Stimulated activated CD4-positive, alpha-beta T cell treated with anti-CD3 and anti-CD28 coated beads, Interleukin-12 subunit alpha, Interleukin-12 subunit beta, amount 100 ng/mL, for 24 hours (primary cell): ENCODE measurements at places on chromosomes 7 and 10.

- no peak for DNase-seq
Measured at GRCh38 chr7:149067869-149068268, 22.6 kb downstream of the ZNF786 start.

- DNase-seq = peak; percentile 67
Measured at GRCh38 chr10:113679463-113680189, at the start of gene CASP7. Gene CASP7 (plus strand): TSS chr10:113679912. CDS start chr10:113697494, 17,582 bp downstream.

DNA sequence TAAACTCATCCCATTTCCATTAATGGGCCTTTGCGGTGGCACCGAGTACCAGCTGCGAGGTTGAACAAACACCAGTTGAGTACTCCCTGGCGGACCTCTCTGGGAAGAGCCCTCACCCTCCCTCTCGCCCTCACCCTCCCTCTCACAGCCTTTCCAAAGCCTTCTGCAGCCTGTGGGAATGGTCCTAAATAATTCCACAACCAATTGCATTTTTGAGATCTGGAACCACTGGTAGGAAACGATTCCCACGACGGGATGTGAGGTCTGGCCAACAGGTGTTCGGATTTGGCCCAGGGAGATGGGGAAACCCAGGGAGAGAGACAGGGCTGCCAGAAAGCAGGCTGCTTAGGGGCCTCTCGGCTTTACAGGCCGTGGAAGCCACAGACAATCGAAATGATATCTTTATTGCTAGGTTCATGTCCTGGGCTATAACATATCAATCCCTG is 5.3 kb downstream of the PTF1A start:
- DNase-seq = no peak

DNA sequence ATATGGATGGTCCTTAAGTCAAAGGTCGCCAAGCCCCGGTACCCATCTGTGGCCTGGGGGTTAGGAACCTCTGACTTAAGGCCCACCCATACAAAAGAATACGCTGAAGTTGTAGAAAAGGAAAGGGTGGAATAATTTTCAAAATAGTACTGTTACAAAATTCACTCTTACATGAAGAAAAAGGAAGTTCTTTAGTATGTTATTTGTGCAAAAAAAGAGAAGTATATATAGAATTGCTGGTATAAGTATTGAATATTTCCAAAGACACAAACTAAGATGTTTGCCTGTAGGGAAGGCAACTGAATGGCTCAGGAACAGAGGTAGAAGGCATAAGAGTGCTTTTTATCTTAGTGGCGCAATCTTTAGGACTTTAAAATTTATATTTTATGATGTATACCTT is 78.7 kb downstream of the PRLHR start:
- DNase-seq = no peak

- DNase-seq = no peak
Measured at GRCh38 chr7:22550514-22551030, 50.6 kb upstream of the STEAP1B start.

GRCh38 chr7:149733924-149734790 is 39.2 kb downstream of the ZNF467 start:
- DNase-seq = no peak

DNA sequence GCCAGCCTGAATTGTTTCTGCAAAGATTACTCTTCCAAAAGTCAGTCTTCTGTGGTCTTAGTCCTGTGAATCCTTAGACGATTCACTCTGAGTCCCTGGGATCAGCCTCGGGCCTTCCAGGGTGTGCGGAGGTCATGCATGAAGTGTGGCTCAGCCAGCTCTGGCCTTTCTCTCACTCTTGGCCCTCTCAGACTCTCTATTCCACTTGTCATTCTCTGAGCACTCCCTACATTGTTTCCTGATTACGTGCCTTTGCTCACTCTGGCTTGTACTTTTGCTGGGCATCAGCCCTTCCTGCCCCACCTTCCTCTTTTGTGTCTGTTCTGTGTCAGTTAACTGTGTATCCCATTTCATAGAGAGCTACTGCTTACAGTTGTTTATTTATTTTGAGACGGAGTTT is 36.0 kb downstream of the CCNY start:
- no peak for DNase-seq

GRCh38 chr7:82669141-82669540 is 225.6 kb upstream of the CACNA2D1 start:
- no peak for DNase-seq

DNA sequence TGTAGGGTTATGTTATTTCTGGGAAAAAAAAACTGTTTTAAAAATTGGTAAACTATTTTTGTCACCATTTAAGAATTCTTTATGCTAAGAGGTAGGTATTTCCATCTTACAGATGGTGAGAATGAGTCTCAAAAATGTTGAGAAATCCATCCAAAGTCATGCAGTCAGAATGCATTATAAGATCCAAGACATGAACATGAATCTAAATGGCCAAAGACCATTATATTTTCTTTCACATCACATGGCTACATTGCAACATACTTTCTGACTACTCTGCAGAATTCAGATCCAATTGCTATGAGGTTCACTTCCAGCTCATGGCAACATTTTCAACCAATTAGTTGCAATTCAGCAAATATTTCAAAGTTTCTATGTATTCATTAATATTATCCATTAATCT is 181.2 kb downstream of the TWIST1 start:
- DNase-seq = no peak

- no peak for DNase-seq
Measured at GRCh38 chr10:23686722-23687121, 247.8 kb downstream of the OTUD1 start.

GRCh38 chr10:14553448-14553847 is 221.2 kb downstream of the FAM107B start:
- DNase-seq = no peak

DNA sequence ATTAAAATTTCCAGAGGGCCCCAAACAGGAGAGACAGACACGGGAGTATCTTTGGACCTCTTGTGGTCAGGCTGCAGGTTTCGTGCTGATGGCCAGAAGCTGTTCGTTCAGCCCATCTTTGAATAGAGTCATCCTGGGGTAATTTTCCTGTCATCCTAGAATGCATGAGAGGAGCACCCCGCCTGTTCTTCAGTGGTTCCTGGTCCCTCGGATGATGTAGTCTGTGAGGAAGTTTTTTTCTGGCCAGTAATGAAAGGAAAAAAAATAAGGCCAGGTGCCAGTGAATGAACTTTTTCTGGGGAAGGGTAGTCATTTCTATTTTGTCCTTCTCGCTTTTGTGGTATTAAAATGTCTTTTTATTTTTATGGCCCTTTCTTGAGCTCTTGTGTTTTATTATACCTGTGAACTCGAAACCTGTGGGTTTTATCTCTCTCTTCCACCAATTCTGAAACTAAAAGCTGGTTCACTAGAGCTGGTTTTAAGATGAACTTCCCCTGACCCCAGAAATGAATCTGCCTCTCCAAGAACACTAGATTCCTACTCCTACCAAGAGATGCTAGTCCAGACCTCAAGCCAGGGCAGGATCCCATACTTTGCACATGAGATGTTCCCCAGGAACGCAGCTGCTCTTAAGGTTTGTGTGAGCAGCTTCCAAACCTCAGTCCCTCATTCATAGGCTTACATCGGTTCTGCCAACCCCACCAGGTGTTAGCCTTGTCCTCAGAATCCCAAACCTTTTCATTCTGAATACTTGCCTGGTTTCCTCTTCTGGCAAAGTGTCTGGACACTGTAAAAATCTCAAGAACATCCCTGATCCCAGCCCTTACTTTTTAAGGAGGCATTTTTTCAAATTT is 15.4 kb upstream of the MEST start:
- DNase-seq = no peak

GRCh38 chr7:25427721-25428120 is 199.4 kb upstream of the NPVF start:
- DNase-seq = no peak

GRCh38 chr10:88045656-88046415 is 182.4 kb downstream of the PTEN start:
- DNase-seq = no peak

GRCh38 chr7:50450590-50451032 is 461 bp upstream of the FIGNL1 start:
- DNase-seq = peak; percentile 19

DNA sequence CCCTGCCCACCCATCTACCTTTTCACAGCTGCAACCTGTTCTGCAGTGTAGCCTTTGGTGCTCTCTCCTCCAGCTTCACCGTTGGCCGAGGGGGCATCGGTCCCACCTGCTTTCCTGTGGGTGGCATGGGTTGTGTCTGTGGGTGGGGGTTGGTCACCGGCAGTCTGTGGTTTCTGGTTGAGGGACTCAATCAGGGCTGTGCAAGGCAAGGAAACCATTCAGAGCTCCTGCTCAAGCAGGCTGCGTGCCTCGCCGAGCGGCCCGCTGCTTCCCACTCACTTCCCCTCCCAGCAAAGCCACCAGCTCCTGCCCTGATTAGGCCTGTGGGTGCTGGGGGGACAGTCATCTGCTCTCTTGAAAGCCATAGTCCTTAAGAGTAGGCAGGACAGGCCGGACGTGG is 9.8 kb downstream of the DNAJB12 start:
- no peak for DNase-seq

GRCh38 chr10:77911535-77912123 is 14.9 kb downstream of the DLG5 start:
- no peak for DNase-seq

GRCh38 chr10:103711351-103711994 is 143.9 kb downstream of the SH3PXD2A start:
- no peak for DNase-seq

- no peak for DNase-seq
Measured at GRCh38 chr7:77812290-77812685, 13.7 kb downstream of the PHTF2 start.

DNA sequence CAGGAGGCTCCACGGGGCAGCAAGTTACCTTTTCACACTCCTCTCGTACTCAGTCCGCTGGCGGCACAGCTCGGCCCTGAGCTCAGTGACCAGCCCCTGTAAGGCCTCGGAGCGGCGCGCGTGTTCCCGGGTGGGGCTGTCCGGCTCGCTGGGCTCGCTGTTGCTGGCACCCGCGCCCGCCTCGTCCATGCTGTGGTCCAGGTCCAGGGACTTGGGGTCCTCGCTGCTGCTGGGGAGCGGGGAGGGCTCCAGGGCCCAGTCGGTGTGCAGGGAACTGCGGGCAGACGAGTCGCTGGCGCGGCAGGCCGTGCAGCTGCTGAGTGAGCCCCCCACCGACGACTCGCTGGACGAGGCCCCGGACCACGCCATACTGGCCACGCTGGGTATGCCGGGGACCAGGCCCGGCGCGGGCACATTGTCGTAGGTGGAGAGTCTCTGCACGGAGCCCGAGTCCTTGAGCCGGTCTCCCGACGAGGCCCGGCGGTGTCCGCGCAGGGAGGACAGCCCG is 143.8 kb downstream of the MAPK8 start:
- DNase-seq = no peak

DNA sequence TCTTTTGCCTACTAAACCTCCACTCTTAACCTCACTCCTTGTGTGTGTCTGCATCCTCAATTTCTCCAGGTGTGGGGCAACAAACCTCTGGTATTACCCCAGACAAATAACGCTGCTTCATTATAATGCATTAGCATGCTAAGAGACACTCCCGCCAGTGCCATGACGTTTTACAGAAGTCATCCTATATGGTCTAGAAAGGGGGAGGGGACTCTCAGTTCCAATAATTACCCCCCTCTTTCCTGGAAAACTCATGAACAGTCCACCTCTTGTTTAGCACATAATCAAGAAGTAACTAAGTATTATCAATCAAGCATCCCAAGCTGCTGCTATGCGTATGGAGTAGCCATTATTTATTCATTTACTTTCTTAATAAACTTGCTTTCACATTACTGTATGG is 364.5 kb downstream of the TYW1 start:
- no peak for DNase-seq

GRCh38 chr7:97871659-97872024 is 566 bp downstream of the ASNS start:
- no peak for DNase-seq

GRCh38 chr10:58266003-58266825 is 1.5 kb downstream of the IPMK start:
- DNase-seq = no peak

- DNase-seq = no peak
Measured at GRCh38 chr7:116631676-116632075, 40.3 kb upstream of the MET start.

- no peak for DNase-seq
Measured at GRCh38 chr10:31836569-31837406, 91.8 kb downstream of the ARHGAP12 start.

- peak; percentile 49 for DNase-seq
Measured at GRCh38 chr7:2431260-2431867, 28.0 kb downstream of the CHST12 start.

- DNase-seq = no peak
Measured at GRCh38 chr10:118571123-118571522, 24.3 kb downstream of the PRLHR start.

DNA sequence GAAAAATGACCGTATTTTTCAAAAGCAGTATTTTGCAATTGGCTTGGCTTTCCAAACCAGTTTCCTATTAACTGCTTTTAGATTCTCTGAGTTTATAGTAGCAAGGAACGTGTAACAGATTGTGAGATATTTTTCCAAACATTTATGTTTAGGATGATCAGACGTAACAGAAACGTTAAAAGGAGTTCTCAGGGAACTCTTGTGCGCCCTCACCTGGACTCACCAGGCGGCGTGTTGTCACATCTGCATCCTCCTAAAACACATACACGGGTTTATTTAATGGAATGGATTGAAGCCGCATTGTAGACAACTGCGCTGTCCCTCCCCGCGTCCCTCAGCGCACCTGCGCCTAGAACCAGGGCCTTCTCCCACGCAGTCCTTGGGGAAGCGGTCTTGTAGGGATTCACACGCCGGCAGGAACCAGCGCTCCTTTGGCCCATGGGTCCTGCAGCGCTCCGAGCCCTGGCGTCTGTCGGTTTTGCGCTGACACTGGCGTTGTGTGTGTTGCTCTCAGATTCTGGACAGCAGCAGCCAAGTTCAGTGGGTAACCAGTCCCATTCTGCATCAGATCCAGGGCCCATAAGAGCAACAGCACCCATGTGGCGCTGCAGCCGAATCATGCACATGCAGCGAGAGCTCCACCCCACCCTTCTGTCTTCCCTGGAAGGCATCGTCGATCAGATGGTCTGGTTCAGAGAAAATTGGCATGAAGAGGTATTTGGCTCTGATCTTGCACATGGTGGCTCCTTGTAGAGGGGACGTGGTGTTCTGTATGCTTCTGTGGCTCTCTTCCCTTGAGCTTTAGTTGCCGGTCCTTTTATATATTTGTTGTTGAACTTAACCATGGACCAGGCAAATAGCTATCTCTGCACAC is 114.9 kb downstream of the TRRAP start:
- no peak for DNase-seq

DNA sequence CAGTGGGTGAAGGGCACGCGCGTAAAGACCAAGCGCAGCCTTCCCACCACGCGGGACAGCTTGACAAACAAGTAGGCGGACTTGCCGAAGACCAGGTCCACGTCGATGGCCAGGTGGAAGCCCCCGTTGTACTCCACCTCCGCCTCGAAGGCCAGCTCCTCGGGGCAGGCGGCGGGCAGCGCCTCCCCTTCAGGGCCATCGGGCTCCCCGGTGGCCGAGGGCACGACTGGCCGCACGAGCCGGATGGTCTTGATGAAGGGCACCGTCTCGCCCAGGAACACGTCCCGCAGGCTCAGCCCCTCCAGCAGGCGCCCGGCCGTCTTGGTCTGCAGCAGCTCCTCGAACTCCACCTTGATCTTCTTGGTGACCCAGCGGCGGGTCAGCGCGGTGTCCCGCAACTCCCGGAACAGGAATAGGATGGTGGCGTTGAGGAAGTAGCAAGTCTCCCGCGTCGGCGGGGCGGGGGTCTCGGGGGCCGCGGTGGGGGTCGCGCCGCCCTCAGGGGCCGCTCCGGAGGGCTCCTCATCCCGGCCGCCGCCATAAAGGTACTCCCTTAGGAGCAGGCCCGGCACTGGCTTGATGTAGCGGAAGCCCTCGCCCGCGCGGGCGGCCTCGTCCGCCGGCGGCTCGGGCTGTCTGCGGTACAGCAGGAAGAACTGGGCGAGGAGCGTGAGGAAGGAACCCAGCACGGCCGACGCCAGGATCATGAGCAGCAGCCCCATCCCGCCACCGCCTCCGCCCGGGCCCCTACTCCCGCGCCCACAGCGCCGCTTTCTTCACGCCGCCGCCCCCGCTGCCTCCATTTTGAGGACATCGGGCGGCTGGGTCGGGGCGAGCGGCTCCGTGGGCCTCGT is 507 bp downstream of the PDZD8 start:
- peak; percentile 11 for DNase-seq
